Fibroblast of lung (primary cell): ENCODE measurements at places on chromosomes 1 and 21. TPM values are rescaled to one million over a fixed set of nuclear protein-coding genes. Genes with fewer than 3 reads are reported as not detected.

The ATAD3C gene
- total RNA-seq: under 0.01 and 0.17 TPM in 2 replicates

DNA sequence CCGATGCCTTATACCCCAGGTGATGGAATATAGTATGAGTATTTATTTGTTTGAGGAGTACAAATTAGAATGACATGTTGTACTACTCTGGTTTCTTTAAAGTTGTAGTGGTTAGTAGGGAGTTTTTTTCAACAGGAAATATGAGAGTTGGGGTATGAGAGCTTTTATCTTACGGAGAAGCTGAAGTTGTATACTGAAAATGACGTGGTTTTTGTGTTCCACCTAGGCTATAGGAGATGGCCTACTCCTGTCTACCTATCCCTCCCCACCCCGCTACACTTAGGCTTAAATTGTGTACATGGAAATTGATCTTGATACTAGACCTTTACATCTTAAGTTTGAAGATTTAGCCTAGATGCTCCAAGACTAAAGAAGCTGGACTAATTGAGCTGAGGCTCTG lies 6.8 kb upstream of the HAX1 start:
- DNase-seq: no peak

The RCC2 gene
- 21.5 and 22.9 TPM in 2 replicates for total RNA-seq

GRCh38 chr1:21362096-21362495 lies 71.8 kb upstream of the ECE1 start:
- DNase-seq: no peak

DNA sequence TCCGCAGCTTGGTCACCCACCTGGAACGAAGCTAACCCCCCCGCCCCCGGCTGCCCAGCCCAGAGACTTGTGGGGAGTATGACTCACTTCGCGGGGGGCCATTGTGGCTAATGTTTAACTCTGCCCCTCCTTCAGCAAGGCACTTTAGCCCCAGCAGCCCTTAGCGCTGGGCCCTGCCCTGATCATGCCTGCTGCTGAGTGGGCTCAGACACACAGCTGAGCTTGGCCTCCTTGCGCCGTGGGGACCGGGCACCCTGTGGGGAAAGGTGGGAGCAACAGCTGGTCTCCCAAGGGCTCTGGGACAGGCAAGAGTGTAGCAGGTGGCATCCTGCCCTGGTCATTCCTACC lies 6.3 kb upstream of the LAD1 start:
- no peak for DNase-seq
